ENCODE measurements at places on chromosomes 7 and 10.
A peak's percentile ranks its signal among the peaks of the same experiment; 100 is the strongest.

GRCh38 chr10:79055892-79056291 is 12.9 kb upstream of the ZMIZ1 start:
- DNase-seq: no peak

DNA sequence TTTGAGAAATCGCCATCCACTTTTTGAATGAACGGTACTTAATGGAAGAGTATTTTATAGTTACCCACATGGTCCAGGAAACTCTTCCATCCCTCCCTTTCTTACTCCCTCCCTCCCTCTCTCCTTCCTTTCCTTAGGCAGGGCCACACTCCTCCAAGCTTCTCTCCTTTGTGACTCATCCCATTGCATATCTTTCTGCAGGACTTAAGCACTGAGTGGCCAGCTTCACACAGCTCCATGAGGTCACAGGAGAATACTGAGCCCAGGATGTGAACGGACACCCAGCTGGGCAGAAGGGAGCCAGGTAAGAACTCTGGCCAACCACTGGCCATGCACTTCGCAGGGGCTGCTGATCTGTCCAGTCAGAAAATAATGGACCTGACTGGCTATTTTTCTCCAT is 189.7 kb upstream of the ADCY1 start:
- DNase-seq: no peak

DNA sequence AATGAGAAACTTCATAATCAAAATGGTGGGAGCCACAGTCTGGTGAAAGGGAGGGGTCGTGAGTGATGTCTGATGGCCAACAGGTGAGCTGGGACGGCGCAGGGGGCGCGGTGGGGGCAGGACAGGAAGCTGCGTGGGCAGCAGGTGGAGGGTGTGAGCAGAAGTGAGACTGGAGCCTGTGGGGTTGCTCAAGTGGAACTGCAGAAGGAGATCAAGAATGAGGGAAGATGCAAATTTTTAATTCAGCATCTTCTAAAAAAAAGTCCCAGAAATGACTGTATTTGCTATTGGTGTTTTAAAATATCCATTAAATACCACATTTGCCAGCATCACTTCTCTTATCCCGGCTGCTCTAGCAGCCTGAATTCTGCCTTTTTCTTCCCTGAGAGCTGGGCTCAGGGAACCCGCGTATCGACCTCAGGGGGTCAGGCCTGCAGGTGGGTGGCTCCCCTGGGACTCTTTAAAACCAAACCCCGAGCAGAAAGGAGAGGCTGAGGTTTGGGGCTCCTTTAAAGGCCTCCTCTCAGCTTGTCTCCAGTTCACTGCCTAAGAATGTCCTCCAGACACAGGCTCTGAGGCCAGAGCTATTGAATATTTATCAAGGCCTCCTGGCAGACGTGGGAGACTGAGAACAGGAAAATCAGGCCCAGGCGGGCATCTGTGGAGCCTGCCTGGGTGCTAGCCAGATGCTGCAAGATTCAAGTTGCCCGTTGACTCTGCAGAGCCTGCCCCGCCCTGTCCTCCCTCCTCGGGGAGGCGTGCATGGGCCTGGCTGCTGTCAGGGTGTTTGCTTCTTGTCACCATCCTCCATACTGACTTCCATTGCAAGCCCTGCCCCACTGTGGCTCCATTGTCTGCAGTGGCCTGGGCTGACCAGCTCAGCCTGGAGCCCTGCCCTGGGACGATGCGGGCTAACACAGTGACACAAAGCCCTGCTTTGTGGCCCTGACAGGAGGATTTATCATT is 53.9 kb downstream of the SYPL1 start:
- peak; percentile 81 for DNase-seq

- peak; percentile 90 for DNase-seq
Measured at GRCh38 chr7:1044189-1045068, at the start of gene GPR146. Gene GPR146, plus strand, starts transcription at chr7:1044546. Its CDS starts 12,970 bp downstream, at chr7:1057516.

DNA sequence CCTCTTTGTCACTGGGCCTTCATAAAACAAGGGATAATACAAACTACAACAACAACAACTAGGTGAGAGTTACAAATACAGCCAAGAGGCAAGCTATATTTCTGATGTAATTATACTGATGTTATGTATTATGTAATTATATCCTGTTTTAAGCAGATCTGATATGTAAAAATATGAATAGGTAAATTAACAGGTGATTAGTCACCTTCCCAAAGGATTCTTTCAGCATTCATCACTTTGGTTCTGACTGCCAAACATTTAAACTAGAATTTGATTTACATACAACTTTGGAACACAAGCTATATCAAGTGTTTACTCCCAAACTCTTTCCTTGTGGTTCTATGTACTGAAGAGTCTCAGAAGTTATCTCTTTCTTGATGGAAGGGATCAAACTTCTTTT is 53.7 kb downstream of the BEND7 start:
- DNase-seq: no peak

DNA sequence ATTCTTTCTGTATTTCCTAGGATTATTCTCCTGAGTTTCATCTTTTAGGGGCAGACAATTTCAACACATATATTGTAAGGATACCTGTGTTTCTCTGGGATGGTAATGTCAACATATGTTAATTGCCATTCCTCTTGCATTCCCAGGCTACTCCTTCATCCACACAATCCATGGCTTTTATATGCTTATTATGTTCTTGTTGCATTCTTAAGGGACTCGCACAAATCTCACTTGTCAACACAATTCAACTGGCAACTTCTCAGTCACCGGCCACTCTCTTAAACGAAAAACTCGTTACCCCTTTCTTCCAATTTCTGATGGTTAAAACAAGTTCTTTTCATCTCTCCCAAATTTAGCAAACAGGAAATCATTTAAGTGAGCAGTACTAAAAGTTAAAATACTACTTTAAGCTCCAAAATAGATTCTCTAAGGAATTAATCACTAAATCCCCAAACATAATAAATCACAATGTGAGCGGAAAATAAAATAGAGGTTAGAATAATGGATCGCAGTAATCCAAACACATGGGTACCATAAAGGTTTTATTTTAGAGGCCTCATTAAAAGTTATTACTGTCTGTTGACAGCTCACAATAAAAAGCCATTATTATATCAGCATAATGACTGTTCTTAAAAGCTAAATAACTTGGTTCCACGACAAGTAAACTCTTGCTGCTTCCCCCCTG is 223.2 kb downstream of the ELMO1 start:
- DNase-seq: no peak

- DNase-seq: no peak
Measured at GRCh38 chr10:3846736-3847135, 61.7 kb upstream of the KLF6 start.
